Right lobe of liver (tissue), 6 donors: ENCODE measurements at places on chromosomes 1 and 21. TPM values are rescaled to one million over a fixed set of nuclear protein-coding genes. Genes with fewer than 3 reads are reported as not detected.

DNA sequence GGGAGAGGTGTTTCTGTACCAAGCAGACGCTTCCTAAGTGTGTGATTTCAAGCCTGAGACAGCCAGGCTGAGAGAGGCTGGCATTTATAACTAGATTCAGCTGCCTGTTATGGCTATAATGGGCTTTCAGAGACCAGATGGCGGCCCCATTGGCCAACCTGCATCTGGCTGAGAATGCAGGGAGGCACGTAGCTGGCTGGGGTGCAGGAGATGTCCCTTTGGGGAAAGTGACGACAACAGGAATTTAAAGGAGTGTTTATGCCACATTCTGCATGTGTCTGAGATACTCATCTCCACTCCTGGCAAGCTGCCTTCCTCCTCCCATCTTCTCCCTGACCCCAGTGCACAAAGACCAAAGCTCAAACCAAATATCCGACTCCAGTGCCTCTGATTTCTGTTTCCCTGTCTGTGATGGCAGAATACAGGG lies 21.3 kb upstream of the CCDC190 start:
- DNase-seq: no peak

DNA sequence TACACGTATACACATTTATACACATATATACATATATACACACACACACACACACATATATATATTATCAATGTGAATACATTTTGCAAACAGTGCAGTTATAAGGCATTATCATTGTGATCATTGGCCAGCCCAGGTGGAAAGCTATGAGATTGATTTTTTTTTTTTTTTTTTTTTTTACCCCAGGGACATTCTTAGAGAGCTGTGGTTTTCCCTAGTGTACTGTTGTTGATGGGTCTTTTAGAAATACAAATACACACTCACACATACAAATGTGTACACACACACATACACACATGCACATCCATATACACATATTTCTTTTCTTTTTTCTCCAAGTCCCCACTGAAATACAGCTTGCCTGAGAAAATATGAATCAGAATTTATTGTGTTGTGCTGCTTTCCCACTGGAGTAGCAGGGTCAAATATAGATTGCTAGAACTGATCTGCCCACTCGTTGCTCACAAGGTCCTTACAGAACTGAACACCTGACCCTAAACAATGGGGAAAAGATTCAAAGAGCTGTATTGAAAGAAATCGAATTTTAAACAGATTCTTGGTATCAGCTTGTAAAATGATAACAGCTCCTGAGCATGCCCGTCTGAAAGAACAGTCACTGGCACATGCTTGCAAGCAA lies 325.6 kb downstream of the OMA1 start:
- DNase-seq: no peak

DNA sequence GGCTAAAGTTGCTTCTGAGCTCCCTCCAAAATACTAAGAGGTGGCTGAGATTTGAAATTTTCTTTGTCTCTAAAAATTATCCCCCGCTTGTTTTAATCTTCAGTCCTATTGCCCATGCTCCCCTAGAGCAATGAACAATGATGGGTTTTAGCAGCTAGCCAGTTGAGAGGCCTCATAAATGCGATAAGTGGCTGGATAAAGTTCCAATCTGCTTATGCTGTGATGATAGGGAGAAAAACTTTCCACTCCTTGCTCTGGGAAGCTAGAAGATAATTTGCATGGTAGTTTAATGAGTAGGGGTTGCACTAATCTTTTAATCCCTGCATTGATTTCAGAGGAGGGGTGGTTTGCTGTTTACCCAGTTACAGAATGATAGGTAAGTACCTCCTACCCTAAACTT lies 9.6 kb upstream of the PRPF3 start:
- no peak for DNase-seq

OR14I1 gene
- not detected for total RNA-seq

- DNase-seq: peak; percentile 59
Measured at GRCh38 chr1:174875306-174875705, 124.4 kb upstream of the CACYBP start.

- DNase-seq: no peak
Measured at GRCh38 chr1:12078938-12079861, 16.1 kb downstream of the TNFRSF8 start.

DNA sequence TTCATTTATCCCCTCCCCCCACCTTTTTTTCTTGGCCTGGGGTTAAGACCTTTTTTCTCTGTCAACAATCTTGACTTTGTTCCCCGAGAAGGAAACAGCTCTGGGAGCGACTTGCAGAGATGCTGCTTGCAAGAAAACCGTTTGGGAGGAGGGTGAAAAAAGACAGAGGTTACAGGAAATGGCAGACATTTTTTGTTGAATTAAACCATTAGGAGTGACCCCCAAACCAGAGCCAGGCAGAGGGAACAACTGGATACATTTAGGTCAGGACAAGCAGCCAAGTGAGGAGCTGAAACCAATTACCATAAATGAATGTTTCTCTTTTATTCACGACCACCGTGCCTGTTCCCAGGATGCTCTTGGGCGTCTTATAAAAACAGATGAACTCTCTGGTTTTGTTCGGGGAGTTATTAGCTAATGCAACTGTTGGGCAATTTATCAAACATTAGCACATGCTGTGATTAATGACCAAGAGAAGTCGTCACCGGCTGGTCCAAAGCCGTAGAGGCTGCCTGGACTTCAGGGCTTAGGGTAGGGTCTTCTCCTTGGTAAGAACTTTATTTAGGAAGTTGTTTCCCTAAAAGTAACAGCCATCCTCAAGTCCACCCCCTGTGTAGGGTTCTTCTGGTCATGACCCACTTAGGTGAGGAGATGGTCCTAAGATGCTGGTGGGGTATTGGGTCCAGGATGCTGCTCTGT lies 141.0 kb downstream of the FOXD2 start:
- DNase-seq: no peak

- no peak for DNase-seq
Measured at GRCh38 chr1:230064283-230064682, 2.8 kb upstream of the GALNT2 start.

DNA sequence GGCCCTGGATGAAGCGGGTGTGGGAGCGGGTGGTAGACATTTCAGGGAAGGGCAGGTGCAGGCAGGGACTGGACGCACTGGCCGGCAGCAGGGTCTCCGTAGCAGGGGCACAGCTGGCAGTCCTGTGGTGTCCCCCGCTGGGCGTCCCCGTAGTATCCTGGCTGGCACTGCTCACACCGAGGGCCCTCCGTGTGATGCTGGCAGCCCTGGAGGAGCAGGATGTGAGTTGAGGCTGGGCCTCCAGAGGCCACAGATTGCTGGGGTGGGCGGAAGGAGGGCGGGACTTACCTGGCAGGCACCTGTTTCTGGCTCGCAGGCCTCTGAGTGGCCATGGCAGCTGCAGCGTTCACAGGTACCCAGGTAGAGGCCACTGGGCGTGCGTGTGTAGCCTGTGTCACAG lies 62.3 kb downstream of the LDLRAD2 start:
- no peak for DNase-seq

KCNK1 gene
- 2.2 TPM for total RNA-seq
